ENCODE measurements at places on chromosomes 3 and 15.

DNA sequence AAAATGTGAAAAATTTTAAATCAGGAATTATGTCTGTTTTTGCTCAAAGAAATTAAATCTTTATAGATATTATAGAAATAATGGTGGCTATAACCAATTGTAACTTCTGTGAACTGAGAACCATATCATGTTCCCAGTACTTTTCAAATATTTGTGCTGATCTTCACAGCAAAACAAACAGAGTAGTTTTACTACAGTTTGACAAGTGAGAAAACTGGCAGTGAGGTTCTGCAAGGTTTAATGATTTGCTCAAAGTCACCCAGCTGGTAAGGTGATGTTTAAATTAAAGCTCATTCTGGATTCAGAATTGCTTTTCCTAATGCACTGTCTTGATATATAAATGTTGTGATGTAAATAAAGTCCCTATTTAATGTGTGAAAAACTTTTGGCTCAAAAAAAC is 22.0 kb upstream of the SPTSSB start:
- no peak for DNase-seq

GRCh38 chr3:144106970-144107369 is 135.3 kb downstream of the DIPK2A start:
- no peak for DNase-seq

GRCh38 chr15:48940508-48940907 is 23.2 kb downstream of the SHC4 start:
- no peak for DNase-seq

- DNase-seq, result no peak
These were observed 8.2 kb upstream of the LCTL start for GRCh38 chr15:66573719-66574595.

DNA sequence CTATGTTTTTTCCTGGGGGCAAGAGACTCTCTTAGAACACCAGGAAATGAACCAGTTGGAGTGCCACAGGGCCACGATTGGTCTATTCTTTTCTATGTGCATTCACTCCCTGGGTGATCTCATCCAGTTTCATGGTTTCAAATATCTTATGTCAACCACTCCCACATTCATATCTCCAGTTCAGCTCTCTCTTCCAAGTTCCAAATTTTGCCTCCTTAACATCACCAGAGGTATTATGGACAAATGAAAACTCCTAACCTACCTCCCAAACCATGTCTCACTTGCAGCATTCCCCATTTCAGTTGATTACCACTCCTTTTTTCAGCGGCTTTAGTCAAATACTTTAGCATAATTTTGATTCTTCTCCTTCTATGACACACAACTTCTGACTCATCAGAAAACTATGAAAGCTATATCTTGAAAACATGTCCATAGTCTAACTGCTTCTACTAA is 203.1 kb upstream of the SEMA6D start:
- no peak for DNase-seq

Measured in stimulated activated CD4-positive, alpha-beta T cell treated with anti-CD3 and anti-CD28 coated beads, Interleukin-1b, Interleukin-23, amount 100 ng/mL, for 1 hour (primary cell).